ENCODE measurements at places on chromosomes 11 and 22. TPM values are rescaled to one million over a fixed set of nuclear protein-coding genes. Genes with fewer than 3 reads are reported as not detected.

CNTF gene
- 1.1 TPM for total RNA-seq

LDHAL6A gene
- not detected for total RNA-seq

KIF18A gene
- 0.08 TPM for total RNA-seq

KCNK4 gene
- not detected for total RNA-seq

NPTXR gene
- total RNA-seq: 0.05 TPM

OVOL1 gene
- total RNA-seq: 0.05 TPM

SCUBE1 gene
- not detected for total RNA-seq

IFITM10 gene
- total RNA-seq: 8.5 TPM

POU2AF2 gene
- not detected for total RNA-seq

GRCh38 chr11:118175031-118175992 is 1.1 kb downstream of the SCN2B start:
- H3K36me3 ChIP-seq: no peaks in the 10 kb centered on the region
- no peak overlapping the region for H3K4me3 ChIP-seq
- H3K4me1 ChIP-seq: peaks cover 10% of the 10 kb centered on the region
- no peak overlapping the region for H3K27ac ChIP-seq
- no peaks in the 10 kb centered on the region for H3K27me3 ChIP-seq
- DNase-seq: no peak

- no peaks in the 10 kb centered on the region for H3K27me3 ChIP-seq
- H3K4me3 ChIP-seq: no peak overlapping the region
- H3K36me3 ChIP-seq: peaks cover 9% of the 10 kb centered on the region
- H3K27ac ChIP-seq: no peak overlapping the region
- no peaks in the 10 kb centered on the region for H3K4me1 ChIP-seq
These were observed 51.2 kb downstream of the NECTIN1 start for GRCh38 chr11:119677840-119678239.

DNA sequence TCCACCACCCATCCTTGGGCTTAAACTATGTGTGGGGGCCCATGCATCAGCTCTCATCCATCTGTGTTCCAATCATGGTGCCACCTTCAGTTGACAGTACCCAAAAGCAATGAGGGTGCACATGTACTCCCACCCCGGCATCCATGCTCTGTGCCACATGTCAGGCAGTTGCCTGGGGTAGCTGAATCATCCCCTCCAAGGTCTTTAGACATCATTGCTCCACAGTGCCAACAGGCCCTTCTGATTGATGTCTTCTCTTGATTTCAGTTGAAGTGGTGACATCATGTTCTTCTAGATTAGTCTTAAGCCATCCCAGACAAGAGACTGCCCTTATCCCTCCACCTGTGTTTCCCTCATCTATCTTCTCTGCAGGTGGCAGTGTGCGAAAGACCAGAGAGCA is 42.5 kb downstream of the TMPRSS5 start:
- no peak overlapping the region for H3K4me3 ChIP-seq
- no peaks in the 10 kb centered on the region for H3K36me3 ChIP-seq
- H3K27ac ChIP-seq: no peak overlapping the region
- DNase-seq: no peak
- no peaks in the 10 kb centered on the region for H3K4me1 ChIP-seq

DNA sequence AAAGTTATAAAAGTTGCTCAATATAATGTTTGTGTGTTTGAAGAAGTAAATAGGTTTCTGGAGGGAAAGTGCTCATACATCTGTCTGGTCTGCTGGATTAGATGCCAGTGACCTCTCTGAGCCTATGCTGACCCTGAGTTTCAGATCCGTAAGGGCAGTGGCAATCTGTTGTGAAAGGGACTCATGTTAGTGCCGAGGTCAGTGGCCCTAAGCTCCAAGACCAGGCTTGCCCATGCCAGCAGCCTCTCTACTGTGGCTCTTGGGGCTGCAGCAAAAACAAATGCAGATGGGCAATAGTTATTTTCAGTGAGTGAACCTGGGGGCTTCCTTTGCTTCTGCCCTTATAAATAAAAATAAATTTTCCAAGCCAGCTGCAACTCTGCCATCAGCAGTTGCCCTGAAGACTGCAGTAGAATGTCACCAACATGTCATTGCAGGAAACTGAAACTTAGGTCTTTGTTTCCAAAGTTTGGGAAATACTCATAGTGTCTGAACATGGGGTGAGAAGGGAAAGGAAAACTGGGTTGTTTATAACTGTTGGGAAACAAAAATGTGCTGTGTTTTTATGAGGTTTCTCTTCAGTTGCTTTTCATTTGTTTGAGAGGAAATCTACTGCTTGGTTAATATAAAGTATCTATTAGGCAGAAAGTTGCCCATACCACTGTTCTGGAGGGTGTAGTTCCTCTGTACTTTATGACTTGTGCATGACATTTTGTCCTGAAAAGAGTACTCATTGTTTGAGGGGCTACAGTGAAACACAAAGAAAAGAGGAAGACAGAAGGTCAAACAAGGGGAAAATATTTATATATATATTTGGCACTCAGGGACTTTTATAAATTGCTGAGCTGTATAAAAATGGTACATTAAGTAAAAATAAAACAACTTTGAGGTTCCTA is 9.5 kb upstream of the MS4A4E start:
- no peaks in the 10 kb centered on the region for H3K27me3 ChIP-seq
- H3K4me3 ChIP-seq: no peak overlapping the region
- H3K4me1 ChIP-seq: no peaks in the 10 kb centered on the region
- no peak for DNase-seq
- no peak overlapping the region for H3K27ac ChIP-seq
- no peaks in the 10 kb centered on the region for H3K36me3 ChIP-seq

DNA sequence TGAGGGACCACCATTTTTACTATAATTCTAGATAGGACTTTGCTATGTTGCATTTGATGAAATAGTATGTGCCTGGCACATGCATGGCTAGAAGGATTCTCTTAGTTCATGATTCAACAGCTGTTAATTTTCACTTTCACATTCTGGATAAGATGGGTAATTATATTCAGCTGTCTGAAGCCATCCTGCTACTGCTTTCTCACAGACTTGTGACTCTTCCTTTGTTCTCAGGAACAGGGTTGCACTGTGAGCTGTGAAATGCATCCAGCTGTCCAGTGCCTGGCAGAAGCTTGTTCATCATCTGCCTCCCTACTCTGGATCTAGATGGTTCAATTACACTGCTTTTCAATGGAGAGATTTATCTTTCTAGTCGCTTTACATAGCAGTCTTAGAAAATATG is 610.1 kb upstream of the ANO5 start:
- no peaks in the 10 kb centered on the region for H3K36me3 ChIP-seq
- no peaks in the 10 kb centered on the region for H3K4me1 ChIP-seq
- H3K27ac ChIP-seq: no peak overlapping the region
- no peak overlapping the region for H3K4me3 ChIP-seq
- no peaks in the 10 kb centered on the region for H3K27me3 ChIP-seq

DNA sequence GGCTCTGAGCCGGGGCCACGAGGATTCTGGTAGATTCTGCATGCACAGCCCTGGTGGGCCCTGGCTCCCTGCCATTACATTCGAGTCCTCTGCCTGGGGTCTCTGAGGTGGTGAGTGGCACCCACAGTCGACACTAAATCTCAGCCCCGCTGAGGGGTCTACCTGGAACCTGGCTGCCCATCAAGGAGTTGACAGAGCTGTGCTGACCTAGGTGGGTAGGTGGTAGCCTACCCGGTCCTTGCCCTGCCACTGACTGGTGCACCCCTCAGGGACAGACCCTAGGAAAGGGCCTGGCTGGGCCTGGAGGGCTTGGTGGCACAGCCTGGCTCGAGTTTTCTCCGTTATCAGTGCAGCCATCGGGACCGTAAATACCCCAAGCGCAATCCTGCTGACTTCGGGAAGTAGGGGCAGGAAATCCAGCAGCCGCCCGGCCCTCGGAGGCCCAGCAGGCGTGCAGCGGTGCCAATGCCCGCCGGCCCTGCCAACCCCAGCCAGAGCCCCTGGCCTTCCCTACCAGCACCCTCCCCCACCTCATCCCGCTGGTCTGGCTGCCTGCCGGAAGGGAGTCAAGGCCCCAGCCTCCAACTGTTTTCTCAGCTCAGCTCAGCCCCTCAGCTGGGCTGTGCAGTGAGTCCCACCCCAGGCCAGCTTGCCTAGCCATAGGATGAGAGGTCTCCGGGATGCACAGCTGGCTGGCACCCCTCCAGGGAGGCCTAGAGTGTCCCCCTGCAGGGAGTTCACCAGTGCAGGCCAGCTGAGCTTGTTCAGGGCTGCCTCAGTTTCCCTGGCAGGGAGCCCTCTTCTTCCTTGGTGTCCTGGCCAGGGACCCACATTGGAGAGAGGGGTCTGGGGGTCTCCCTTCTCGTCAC is 80.4 kb upstream of the KCNQ1OT1 start:
- H3K4me1 ChIP-seq: peaks cover 6% of the 10 kb centered on the region
- peak; percentile 51 for DNase-seq
- H3K27me3 ChIP-seq: no peaks in the 10 kb centered on the region
- peak overlapping the region; percentile 35 for H3K27ac ChIP-seq
- H3K36me3 ChIP-seq: no peaks in the 10 kb centered on the region

DNA sequence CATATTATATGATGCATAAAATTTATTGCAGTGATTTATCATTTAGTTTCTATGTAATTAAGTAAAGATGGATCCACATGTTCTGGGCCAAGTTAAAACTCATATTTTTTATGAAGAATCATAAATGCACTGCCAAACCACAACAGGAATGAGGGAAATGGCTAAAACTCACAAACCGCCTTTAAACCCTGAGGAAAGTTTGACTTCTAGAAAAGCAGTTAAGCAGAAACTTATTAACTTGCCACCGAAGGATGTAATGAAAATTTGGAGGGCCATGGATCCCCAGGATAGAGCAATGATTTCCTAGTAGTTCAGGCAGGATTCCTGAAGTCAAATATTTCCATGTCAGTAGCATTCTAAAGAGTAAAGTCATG is 218.3 kb upstream of the CTSC start:
- no peak for DNase-seq
- H3K4me1 ChIP-seq: no peaks in the 10 kb centered on the region
- no peak overlapping the region for H3K27ac ChIP-seq
- no peaks in the 10 kb centered on the region for H3K36me3 ChIP-seq

DNA sequence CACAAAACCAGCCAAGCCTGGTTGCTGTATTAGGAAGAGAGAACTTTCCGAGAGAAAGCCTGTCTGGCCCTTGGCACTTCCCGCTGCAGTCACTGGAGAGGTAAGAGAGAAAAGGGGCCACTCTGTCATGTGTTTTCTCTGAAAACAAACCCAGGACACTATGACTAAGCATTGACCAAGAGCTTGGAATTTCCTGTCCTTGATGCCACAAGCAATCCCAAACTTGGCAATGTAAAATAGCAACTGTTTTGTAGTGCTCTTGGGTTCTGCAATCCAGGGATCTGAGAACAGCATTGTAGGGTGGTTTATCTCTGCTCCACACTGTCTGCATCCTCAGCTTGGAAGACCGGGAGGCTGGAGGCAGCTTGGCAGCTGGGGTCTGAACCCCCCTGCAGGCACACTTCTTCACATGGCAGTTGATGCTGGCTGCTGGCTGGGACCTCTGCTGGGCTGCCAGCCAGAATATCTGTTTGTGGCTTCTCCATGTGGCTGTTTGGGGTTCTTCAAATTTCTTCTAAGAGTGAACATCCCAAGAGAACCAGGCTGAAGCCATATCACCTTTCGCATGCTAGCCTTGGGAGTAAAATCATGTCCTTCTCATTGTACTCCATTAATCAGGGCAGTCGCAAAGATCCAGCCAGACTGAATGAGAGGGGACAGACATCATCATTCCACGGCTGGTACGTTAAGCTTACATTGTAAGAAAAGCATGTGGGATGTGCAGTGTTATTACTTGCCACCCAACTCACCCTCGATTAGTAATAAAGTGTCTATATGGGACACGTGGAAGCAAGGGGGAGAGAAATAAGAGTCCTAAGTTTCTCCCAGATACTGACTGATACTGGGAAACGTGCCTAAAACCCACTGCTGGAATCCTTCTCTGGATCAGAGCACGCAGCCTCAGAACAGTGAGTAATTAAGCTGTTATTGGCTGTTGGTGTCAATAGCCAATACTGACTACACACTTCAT is 537.4 kb upstream of the B3GAT1 start:
- H3K27me3 ChIP-seq: no peaks in the 10 kb centered on the region
- no peak overlapping the region for H3K4me3 ChIP-seq
- no peak for DNase-seq
- no peaks in the 10 kb centered on the region for H3K36me3 ChIP-seq
- H3K4me1 ChIP-seq: no peaks in the 10 kb centered on the region

DNA sequence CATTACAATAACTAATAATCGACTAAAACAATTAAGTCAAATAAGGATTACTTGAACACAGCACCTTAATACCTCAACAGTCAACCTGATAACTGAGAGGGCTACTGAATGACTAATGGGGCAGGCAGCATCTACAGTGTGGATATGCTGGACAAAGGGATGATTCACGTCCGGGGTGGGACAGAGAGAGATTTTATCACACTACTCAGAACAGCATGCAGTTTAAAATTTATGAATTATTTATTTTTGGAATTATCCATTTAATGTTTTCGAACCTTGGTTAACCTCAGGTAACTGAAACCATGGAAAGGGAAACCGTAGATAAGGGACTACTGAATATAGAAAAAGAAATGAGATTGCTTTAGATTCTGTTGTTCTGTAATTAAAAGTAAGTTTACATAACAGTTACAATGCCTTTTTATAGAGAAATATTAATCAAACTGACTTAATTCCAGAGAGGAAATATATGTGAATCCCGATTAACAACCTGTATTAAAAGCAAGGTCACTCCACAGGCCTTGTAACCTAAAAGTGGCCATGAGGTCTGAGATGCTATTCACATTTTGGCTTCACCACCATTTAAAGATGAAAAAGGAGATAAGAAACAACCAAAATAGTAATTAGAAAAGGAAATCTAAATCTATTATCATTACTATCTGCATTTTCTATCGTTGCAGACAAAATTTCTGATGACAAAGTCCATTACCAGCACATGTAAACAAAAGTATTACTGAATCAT is 119.0 kb upstream of the TP53AIP1 start:
- no peak overlapping the region for H3K4me3 ChIP-seq
- H3K27ac ChIP-seq: no peak overlapping the region
- H3K27me3 ChIP-seq: no peaks in the 10 kb centered on the region
- DNase-seq: no peak

GRCh38 chr22:17159504-17159951 is 451 bp upstream of the HDHD5 start:
- H3K27me3 ChIP-seq: no peaks in the 10 kb centered on the region
- H3K27ac ChIP-seq: peak overlapping the region; percentile 97
- peak overlapping the region; percentile 60 for H3K4me3 ChIP-seq
- DNase-seq: peak; percentile 58
- no peaks in the 10 kb centered on the region for H3K36me3 ChIP-seq

DNA sequence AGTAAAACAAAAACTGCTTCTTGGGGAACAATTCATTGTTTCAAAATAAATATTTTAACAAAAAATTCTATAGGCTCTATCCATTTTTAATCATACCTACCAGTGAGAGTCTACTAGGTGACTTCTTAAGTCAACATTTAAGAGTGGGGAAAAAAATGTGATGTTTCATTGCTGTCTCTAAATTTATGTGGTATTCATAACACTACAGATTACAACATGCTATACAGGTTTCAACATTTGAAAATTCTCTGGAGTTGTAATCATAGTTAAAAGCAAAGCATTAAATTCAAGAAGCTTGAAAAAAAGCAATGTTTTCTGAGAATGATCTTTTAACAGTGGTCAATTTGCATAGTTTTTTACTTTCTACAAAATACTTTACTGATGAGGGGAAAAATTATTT is 18.3 kb downstream of the SBF2 start:
- H3K27ac ChIP-seq: no peak overlapping the region
- no peaks in the 10 kb centered on the region for H3K4me1 ChIP-seq
- no peaks in the 10 kb centered on the region for H3K36me3 ChIP-seq
- no peak overlapping the region for H3K4me3 ChIP-seq
- no peaks in the 10 kb centered on the region for H3K27me3 ChIP-seq

Measured in liver (tissue), 10 donors.